GDM1 (cell line): ENCODE measurements at places on chromosomes 1 and 21.

- DNase-seq = no peak
These were observed 145.7 kb upstream of the BARHL2 start for GRCh38 chr1:90862782-90863181.

- no peak for DNase-seq
These were observed 4.1 kb downstream of the OLFML3 start for GRCh38 chr1:113983391-113983790.

DNA sequence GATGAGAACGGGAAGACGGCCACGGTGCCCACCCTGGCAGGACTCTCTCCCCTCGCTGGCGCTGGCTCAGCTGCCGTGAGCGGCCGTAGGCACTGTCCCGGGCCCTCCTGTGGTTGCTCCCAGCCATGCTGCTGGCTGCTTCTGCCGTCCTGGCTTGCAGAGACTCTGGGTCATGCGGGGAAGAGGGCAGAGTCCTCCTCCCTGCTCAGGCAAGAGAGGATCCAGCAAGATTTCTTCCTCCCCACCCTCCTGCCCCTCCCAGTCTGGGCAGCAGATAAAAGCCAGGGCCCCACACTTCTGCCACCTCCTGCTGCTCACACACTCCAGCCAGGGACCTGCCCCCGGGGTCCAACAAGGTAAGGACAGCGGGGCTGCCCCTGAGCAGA, 60.1 kb downstream of the AGPAT3 start:
- no peak for DNase-seq

GRCh38 chr1:228210076-228210651, 2.3 kb downstream of the OBSCN start:
- no peak for DNase-seq
